ENCODE measurements at places on chromosomes 3 and 15.

DNA sequence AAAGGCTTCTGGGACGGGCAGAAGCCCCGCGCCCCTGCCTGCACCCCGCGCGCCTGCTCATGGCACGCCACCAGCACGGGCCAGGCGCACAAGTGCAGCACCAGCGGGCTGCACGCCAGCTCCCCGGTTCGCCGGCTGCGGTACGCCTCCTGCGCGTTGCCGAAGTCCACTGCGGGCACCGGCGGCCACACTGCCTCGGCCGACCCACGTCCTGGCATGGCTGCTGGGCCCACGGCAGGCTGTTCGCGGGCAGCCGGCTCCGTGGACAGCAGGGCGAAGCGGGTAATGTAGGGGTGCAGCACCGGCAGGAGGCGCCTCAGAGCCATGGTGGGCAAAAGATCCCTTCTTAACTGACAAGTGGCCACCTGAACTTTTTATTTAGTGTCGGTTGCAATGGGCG lies 34.8 kb downstream of the MCCC1 start:
- no peak for DNase-seq

- DNase-seq = no peak
Measured at GRCh38 chr3:27591312-27592210, 107.4 kb upstream of the SLC4A7 start.

DNA sequence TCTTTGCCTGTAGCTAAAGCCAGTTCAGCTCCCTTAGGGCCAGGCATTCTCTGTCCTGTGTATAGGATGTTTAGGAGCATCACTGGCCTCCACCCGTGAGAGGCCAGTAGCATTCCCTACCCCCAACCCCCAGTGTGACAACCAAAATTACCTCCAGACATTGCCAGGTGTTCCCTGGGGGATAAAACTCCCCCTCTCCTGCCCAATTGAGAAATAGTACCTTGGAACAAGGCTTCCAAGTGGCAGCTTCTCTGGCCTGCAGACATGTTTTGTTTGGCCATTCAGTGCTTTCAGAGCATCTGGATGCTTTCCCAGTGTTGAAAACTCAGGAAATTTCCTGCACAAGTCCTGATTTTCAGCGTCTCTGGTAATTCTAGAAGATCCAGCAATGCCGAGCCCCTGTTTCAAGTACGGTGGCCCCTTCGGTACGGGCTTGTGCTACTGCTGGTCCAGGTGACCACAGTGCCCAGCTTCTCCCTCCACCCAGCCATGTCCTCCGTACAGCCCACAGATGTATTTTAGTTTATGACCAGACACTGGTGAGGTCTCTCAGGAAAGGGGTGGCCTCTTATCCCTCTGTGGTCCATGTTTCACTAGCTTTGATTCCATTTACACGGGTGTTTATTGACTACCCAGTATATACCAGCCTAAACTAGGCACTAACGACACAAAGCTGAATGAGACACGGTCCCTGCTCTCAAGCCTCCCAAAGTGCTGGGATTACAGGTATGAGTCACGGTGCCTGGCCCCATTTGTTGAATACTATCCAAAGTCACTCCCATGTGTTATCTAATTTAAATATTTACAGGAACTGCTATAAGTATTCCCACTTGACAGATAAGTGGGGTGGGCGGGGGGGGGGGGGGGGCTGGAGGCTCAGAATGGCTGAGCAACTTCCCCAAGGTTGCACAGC lies 125.4 kb upstream of the RAD18 start:
- no peak for DNase-seq

DNA sequence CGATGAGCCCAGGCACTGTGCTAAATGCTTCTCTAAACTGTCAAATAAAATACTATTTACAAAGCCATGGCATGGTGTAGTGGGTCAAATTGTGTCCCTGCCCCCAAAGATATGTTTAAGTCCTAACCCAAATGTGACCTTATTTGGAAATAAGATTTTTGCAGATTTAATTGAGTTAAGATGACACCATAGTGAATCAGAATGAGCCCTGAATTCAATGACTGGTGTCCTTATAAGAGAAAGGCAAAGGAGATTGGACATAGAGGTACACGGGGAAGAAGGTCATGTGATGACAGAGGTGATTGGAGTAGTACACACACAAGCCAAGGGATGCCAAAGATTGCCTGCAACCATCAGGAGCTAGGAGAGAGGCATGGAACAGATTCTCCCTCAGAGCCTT lies 121.6 kb upstream of the VEPH1 start:
- DNase-seq = no peak

DNA sequence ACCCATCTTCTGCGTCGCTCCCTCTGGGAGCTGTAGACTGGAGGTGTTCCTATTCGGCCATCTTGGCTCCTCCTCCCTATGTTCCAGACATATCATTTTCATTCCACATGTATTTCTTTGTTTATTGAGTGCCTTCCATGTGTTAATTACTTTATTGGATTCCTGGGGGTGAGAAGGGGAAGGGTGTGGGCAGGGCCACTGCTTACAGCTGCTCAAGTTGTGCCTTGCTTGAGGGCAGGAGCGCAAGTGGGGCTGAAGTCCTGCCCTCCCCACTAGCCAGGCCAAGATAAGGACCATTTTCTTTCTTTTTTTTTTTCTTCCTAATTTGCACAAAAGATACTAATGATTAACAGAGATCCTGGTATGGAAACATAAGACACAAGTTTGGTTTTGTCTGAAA lies 224.8 kb downstream of the LPP start:
- DNase-seq = no peak
